NCI-H748 treated with DMSO at 0.1 percent for 48 hours (cell line): ENCODE measurements at places on chromosomes 12 and 14.

DNA sequence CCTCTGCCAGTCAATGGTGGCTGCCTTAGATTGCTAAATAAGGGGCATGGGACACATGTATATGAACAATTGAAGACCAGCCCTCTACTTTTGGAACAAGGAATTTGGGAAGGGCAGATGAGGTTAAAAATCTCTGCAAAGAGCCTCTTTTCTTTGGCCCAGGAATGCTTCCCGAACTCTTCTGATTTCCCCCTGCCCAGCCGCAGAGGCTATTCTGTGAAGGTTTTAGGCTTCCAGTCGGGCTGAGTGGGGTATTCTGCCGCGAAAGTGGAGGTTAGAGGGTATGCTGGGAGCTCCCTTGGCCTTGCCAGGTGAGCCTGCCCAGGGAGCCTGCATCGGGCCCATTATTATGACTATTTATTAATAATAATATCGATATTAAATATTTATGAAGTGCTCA lies 1.2 kb downstream of the POU6F1 start:
- DNase-seq, result no peak

GRCh38 chr14:53929871-53930715 lies 26.5 kb downstream of the BMP4 start:
- no peak for DNase-seq

DNA sequence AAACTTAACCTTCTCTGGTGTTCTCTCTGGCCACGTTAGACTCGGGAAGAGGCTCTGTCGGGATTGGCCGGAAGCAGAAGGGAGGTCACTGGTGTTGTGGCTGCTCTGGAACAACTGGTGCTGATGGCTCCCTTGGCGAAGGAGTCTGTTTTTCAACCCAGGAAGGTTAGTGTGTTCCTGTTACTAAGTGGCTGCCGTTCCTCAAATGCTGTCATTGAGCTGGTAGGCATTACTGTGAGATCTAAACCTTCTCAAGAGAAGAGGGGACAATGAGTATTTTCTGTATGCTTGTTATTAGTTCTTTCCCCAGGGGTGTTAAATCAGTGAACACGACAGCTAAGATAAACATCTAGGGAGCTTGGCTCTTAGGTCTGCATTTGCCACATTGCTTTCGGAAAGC lies 18.3 kb downstream of the POP5 start:
- DNase-seq, result no peak

- no peak for DNase-seq
Observed at GRCh38 chr12:851913-852312, 97.6 kb downstream of the RAD52 start.

- no peak for DNase-seq
Observed at GRCh38 chr12:100189636-100190394, 10.8 kb upstream of the ACTR6 start.

DNA sequence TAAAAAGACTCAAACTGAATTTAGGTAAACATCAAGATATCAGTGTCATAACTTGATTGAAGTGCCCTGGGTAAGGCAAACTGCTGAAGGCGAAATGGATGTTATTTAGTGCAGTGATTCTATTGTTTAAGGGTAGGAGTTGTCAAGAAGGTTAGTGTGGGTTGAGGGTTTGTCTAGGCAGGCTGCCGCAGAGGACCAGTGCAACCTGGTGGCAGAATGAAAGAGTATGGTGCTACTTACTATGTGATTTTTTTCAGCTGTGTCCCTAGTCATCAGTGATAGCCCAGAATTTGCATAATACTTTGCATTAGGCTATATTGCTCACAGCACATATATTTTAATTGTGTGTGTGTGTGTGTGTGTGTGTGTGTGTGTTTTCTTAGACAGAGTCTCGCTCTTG lies 1127.0 kb downstream of the GALC start:
- no peak for DNase-seq

- no peak for DNase-seq
Observed at GRCh38 chr12:92784356-92784755, 81.6 kb downstream of the PLEKHG7 start.

GRCh38 chr12:5512601-5512970 lies 80.7 kb downstream of the NTF3 start:
- DNase-seq, result no peak

DNA sequence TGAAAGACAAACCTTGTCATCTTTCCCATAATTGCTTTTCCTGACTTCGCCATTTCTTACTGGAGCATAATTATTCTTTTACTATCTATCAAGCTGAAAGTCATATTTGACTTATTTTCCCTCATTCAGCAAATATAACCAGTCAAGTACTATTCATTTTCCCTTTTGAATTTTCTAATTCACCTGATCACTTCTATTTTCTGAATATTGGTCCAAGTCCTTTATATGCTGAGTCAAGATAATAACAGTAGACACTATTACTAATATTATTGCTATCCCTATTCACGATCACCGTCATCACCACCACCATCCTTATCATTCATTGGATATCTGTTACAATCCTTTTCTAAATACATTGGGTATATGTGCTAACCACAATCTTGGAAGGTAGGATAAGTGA lies 728.0 kb downstream of the NOVA1 start:
- DNase-seq, result no peak

DNA sequence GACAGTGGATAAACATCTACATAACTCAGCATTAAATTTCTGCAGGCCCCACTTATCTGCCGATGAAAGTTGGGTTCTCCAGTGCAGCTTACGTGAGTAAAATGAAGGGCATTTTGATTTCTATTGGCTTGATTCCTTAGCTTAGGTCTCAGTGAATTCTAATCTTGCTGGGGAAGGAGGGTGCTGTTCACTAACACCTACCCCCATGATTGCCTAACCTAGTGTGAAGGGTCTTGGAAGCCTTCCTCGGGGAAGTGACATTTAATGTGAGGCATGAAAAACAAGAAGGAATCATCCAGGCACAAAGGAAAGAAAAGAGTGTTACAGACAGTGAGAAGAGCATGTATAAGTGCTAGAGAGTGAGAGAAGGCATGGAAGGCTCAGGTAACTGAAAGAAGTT lies 81.0 kb downstream of the DAAM1 start:
- DNase-seq, result no peak

DNA sequence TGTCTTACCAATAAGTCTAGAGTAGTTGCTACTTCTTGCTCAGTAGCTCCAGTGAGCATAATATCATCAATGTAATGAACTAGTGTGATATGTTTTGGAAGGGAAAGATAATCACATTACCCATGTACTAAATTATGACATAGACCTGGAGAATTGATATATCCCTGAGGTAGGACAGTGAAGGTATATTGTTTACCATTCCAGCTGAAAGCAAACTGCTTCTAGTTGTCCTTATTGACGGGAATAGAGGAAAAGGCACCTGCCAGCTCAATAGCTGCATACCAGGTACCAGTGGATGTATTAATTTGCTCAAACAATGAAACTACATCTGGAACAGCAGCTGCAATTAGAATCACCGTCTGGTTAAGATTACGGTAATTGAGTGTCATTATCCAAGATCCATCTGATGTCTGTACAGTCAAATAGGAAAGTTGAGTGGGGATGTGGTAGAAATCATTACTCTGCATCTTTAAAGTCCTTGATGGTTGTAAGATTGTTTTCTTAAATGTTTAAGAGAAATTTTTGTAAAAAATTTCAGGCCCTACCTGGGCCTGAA lies 100.0 kb upstream of the ARHGAP5 start:
- no peak for DNase-seq

DNA sequence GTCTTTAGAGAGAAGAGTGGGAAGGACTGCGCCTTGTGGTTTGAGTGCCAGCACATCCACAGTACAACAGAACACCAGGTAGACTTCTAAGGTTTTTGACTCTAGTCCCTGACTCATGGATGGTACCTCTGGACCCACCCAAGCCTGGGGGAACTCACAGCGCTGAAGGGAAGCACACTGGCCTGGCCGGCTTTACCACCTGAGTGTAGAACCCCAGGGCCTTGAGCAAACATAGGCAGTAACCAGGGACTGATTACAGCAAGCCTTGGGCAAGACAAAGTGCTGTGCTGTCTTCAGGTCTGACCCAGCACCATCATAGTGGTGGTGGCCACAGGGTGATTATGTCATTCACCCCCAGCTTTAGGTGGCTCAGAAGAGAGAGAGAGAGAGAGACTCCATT lies 17.2 kb downstream of the EML5 start:
- DNase-seq, result no peak

DNA sequence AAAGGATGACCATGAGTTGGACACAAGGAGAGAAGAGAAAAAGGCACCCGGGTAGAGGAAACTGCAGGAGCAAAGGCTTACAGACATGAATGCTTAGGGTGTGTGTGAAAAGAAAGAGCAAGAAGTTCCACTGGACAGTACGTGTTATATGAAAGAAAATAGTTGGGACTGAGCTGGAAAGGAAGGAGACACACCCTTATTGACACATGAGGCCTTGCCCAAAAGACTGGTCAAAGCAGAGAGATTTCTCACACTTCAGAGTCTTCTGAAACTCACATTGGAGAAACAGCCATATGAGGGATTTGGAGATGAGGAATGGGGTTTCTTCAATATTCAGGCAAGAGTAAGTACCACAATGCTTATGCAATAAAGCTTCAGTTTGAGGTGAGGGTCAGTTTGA lies 56.0 kb downstream of the TTC9 start:
- DNase-seq, result no peak

- no peak for DNase-seq
Observed at GRCh38 chr14:31880935-31881334, 196.2 kb upstream of the ARHGAP5 start.

DNA sequence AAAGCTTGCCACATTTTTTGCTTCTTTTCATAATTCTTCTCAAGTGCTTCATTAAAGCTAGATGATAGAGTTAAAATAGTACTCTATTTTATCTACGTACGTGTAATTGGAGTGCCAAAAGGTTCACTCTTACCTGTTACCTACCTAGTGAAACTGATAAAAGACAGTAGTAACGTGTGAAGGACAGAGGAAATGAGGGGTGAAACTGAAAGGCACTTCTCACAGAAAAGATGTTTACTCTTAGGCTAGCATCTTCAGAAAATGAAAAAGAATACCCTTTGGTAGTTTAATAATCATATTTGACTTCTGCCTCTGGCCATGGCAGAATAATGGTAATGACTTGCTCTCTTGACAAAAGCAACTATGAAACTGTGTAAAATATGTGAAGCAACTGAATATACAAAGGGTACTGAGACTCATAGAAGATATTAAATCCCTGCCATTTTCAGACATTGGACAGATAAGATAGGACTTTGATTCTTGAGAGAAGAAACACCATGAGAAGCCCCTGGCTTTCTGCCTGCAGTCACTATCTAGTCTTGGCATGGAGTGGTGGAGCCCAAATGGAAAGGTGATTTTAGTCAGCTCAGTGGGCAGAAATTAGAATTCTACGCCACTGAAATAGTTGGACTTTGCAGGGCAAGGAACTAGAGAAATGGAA lies 6.3 kb upstream of the EVL start:
- DNase-seq, result no peak

GRCh38 chr12:105067511-105068031 lies 16.7 kb downstream of the ALDH1L2 start:
- DNase-seq, result no peak

DNA sequence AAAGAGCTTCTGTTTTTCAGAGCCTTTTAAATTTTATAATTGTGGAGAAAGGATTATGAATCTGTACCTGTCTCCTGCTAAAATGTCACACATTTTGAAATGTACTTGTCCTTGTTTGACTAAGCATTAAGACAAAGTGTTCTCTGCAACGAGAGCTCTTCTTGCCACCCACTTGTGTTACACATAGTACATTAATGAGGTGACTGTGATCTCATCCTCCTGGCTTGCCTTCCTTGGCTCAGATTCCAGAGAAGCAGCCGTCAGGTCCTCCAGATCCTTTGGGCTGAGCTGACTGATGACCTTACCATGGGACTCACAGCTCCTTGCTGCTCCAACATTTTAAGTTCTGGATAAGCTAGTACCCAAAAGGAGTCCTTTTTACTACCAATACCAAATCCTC lies 81.4 kb downstream of the BBS10 start:
- DNase-seq, result no peak

GRCh38 chr14:51978681-51979085 lies 10.7 kb upstream of the RTRAF start:
- no peak for DNase-seq

- no peak for DNase-seq
Observed at GRCh38 chr14:87241018-87241768, 751.8 kb downstream of the GALC start.

- no peak for DNase-seq
Observed at GRCh38 chr14:78367355-78367754, 197.2 kb downstream of the NRXN3 start.

GRCh38 chr14:101591121-101591520 lies 29.8 kb downstream of the DIO3 start:
- no peak for DNase-seq

GRCh38 chr14:58599707-58600106 lies 38.1 kb upstream of the DACT1 start:
- DNase-seq, result no peak

GRCh38 chr12:101174541-101174940 lies 35.5 kb downstream of the SLC5A8 start:
- DNase-seq, result no peak

GRCh38 chr12:131130311-131130911 lies 176.7 kb downstream of the ADGRD1 start:
- DNase-seq, result no peak

DNA sequence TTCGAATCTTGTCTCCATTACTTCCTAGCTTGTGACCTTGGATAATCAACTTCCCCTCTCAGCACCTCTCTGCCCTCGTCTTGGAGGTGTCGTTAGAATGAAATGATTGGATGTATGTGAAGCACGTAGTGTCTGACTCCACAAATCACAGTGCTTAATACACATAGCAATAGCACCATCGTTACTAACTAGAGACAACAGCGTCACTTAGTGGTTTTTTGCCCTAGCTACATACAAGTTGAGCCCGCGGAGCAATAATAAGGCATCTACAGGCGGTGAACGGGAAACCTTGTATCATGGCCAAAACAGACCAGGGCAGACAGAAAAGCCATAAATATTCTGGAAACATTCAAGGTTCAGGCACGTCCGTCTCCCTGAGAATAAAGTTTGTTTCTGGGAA lies 154.9 kb downstream of the ASCL4 start:
- peak; percentile 71 for DNase-seq

GRCh38 chr12:1491983-1492697 lies 102.2 kb downstream of the FBXL14 start:
- no peak for DNase-seq

DNA sequence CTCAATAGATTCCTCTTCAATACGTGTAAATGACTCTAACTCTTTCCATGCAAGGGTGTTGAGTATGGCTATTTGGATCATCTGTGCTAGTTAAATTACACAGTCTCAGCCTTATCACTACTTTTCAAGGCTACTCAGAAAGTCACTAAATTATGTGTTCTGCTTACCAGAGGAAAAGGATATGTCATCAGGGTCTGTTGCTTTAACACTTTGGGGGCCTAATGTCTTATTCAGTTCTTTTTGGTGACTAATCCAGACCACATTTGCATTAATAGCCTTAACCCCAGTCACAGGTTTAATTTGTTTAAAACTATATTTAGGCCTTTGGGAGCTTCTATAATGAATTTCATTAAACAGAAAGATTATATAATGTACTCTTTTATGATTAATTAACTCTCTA lies 649.3 kb downstream of the RPS29 start:
- DNase-seq, result no peak
